ENCODE measurements at places on chromosomes 2 and 18. TPM values are rescaled to one million over a fixed set of nuclear protein-coding genes. Genes with fewer than 3 reads are reported as not detected.

NOP58 gene
- total RNA-seq: 23.0 TPM

TBR1 gene
- not detected for total RNA-seq

ANKRD23 gene
- 10.6 TPM for total RNA-seq

SH3YL1 gene
- total RNA-seq: 7.4 TPM

SERPINB2 gene
- total RNA-seq: not detected

ALPP gene
- total RNA-seq: not detected

HES6 gene
- total RNA-seq: 2.5 TPM

DSG4 gene
- total RNA-seq: not detected

ATOH8 gene
- total RNA-seq: 25.8 TPM

CFAP65 gene
- not detected for total RNA-seq

PLA2R1 gene
- 3.0 TPM for total RNA-seq

COL4A3 gene
- 5.8 TPM for total RNA-seq

CNGA3 gene
- not detected for total RNA-seq

FNDC4 gene
- total RNA-seq: 2.0 TPM

HNMT gene
- total RNA-seq: 12.7 TPM

EHD3 gene
- 23.0 TPM for total RNA-seq

CDCA7 gene
- total RNA-seq: 1.3 TPM
